ENCODE measurements at places on chromosomes 2 and 18. TPM values are rescaled to one million over a fixed set of nuclear protein-coding genes. Genes with fewer than 3 reads are reported as not detected.

Gene ZSWIM2
- not detected for total RNA-seq

Gene SCLY
- 13.6 TPM for total RNA-seq

Gene SCN3A
- total RNA-seq, result 0.38 TPM

Gene TMEM163
- 0.16 TPM for total RNA-seq

Gene CSRNP3
- total RNA-seq, result 2.4 TPM

Gene L3MBTL4
- total RNA-seq, result 10.5 TPM

Gene VWC2L
- not detected for total RNA-seq

Gene TUBA4B
- not detected for total RNA-seq

Gene SLC4A1AP
- 23.1 TPM for total RNA-seq

Gene GALNT3
- 2.5 TPM for total RNA-seq

Gene NAPG
- 27.1 TPM for total RNA-seq

Gene ACMSD
- total RNA-seq, result not detected

Gene TUBA3E
- total RNA-seq, result not detected

All from subcutaneous adipose tissue (tissue), 4 donors.